ENCODE measurements at places on chromosomes 13 and 19.
A peak's percentile ranks its signal among the peaks of the same experiment; 100 is the strongest.

- DNase-seq: no peak
Measured at GRCh38 chr13:37385956-37386670, 212.5 kb downstream of the POSTN start.

- DNase-seq: peak; percentile 66
Measured at GRCh38 chr19:12792051-12792852, 966 bp downstream of the JUNB start.

DNA sequence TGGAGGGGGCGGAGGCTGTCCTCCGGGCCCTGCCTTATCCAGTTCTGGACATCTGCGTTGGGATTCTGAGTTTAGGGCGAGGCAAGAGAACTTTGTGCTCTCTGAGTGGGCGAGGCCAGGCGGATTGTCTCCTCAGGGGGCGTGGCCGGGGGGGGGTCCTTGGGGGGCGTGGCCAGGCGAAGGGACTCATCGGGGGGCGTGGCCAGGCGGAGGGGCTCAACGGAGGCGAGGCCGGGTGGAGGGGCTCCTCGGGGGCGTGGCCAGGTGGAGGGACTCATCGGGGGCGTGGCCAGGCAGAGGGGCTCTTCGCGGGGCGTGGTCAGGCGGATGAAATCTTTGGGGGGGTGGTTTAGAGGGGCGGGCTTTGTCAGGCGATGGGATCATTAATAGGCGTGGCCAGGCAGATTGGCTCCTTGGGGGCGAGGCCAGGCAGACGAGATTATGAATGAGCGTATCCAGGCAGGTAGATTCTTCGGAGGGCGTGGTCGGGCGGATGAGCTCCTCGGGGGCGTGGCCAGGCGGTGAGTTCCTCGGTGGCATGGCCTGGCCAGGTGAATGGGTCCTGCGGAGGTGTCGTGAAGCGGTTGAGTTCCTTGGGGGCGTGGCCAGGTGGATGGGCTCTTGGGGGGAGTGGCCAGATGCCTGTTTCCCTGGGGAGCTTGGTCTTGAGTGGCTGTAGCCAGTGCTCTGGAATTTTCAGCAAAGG lies 10.3 kb upstream of the CACNG7 start:
- DNase-seq: no peak

DNA sequence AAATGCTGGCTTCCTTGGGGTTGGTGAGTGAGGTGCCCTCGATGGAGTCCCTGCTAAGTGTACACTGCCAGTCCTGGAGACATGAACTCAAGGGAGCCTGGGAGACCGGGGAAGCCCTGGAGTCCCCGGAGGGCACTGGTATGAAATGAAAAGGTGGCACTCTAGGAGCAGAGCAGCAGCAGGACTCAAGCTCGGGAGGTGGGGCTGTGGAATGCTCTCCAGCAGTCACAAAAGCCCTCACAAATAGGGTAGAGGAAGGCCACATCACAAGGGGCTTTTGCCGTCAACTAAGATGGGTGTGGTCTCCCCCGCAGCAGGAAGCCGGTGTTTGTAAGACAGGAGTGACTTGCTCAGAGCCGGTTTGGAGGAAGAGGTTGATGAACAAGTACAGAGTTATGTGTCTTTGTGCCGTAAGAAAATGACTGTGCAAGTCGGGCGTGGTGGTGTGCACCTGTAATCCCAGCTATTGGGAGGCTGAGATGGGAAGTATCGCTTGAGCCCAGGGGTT lies 19.3 kb downstream of the CCNE1 start:
- DNase-seq: no peak

DNA sequence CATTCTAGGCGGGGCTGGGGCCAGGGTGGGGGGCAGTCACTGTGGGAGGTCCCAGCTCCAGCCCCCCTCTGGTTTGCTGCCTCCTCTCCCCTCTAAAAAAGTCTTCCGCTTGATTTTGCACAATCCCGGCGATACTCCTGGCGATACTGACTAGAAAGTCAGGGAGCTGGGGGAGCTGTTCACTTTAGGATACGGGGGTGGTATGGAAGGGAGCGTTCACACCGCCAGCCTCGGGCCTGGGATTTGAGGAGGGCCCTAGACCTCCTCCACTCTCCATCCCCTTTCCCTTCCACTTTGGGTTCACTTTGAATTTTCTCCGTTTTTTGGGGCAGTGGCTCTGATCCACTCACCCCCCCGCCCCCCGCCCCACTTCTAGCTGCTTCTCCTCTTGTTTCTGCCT lies 35.0 kb downstream of the KEAP1 start:
- no peak for DNase-seq

GRCh38 chr13:52845766-52846566 lies 2.5 kb downstream of the PCDH8 start:
- DNase-seq: peak; percentile 59

- no peak for DNase-seq
Measured at GRCh38 chr19:39046037-39046821, 13.9 kb upstream of the FBXO27 start.

DNA sequence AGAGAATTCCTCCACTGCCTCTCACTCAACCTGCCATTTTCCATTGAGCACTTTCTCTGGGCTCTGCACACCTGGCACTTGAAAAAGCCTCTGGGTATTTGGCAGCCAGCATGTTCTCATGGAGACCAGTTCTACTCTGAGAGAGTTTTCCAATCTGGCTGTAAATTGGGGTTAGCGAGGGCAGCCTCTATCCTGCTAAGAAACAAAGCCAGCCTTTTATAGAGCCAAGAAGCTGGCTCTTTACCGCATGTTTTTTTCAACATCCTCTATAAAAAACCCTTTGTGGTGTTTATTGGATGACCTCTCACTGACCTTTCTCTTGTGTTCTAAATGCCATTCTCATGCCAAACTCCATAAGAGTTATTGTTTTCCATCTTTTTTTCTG lies 52.6 kb upstream of the RCBTB2 start:
- peak; percentile 65 for DNase-seq

DNA sequence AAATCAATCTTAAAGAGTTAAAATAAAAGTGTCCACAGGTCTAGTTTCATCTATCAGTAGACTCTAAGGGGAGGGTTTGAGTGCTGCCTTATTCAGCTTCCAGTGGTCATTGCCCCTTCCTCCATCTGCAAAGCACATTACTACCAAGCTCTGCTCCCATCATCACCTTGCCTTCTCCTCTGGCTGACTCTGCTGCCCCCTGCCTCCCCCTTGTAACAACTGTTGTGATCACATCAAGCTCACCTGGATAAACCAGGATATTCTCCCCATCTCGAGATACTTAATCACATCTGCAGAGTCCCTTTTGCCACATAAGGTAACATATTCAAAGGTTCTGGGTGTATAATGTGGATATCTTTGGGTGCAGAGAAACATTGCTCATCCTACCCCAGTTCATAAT lies 43.3 kb upstream of the GPC6 start:
- DNase-seq: no peak

GRCh38 chr13:106533101-106533942 lies 2.1 kb downstream of the EFNB2 start:
- peak; percentile 90 for DNase-seq

GRCh38 chr19:32718286-32718685 lies 1.3 kb upstream of the TDRD12 start:
- DNase-seq: no peak

GRCh38 chr13:106529415-106530170 lies 5.9 kb downstream of the EFNB2 start:
- DNase-seq: no peak

GRCh38 chr13:48400850-48401291 lies 12.0 kb downstream of the LPAR6 start:
- no peak for DNase-seq

- no peak for DNase-seq
Measured at GRCh38 chr19:56504581-56504980, 3.1 kb upstream of the ZNF471 start.

DNA sequence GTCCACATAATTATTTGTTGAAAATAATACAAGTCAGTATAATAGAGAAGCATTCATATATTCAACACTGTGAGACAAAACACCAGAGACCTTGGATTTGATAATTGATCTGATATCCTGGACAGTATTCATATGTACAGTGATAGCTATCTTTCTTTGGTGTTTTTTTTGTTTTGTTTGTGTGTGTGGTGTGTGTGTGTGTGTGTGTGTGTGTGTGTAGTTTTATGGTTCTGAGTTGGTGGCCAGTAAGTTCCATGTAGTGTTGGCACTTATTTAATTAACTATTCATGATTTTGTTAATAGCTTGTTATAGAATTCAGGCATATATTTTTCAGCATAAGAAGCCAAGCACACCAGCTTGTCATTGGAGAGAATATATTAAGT lies 1.6 kb upstream of the ANGPTL6 start:
- no peak for DNase-seq

DNA sequence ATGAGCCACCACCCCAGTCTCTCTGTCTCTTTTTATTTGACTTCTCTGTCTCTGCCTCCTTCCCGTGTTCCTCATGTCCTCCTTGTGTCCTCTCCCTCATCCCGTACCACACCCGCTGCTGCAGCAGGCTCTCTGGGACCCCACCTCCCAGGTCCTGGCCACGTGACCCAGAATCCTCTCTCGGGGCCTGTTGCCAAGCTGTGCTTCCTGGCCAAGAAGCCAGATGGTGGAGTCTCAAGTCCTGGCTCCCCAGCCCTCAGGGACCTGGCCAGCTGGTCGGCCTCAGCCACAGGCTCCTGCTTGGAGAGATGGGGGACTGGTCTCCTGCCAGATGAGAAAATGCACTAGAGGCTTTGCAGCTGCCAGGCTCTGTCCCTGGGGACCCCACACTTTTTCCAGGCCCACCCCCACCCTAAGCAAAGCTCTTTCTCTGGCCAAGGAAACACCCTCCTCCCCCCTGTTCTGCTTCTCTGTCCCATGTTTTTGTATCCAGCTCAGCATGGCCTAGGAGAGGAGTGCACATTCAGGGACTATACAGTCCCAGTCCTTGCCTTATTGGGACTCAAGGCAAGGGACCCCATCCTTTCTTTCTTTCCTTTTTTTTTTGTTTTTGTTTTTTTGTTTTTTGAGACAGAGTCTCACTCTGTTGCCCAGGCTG lies 34.3 kb upstream of the SHKBP1 start:
- no peak for DNase-seq

GRCh38 chr13:66414066-66414800 lies 815.9 kb downstream of the PCDH9 start:
- no peak for DNase-seq

GRCh38 chr19:17830567-17831418 lies 9.5 kb upstream of the INSL3 start:
- no peak for DNase-seq

DNA sequence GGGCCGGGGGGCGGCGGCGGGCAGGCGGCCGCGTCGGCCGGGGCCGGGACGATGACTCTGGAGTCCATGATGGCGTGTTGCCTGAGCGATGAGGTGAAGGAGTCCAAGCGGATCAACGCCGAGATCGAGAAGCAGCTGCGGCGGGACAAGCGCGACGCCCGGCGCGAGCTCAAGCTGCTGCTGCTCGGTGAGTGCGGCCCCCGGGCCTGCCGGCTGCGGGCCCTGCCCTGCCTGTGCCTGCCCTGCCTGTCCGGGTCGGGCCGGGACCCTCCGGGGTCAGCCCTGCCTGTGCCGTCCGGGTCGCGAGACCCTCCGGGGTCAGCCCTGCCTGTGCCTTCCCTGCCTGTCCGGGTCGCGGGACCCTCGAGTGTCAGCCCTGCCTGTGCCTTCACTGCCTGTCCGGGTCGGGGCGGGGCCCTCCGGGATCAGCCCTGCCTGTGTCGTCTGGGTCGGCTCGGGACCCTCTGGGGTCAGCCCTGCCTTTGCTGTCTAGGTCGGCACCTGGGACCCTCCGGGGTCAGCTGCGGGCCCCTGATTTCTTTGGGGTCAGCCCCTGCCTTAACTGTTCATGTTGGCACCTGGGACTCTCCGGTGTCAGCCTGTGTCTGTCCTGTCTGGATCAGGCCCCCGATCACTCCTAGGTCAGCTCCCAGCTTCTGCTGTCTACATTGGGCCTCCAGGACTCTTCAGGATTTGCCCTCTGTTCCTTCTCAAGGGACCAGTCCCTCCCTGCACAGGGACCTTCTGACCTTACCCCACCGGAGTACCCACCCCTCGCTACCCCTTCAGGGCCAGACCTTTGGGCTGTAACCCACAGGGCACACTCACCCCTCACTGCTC lies 659 bp downstream of the GNA11 start:
- DNase-seq: peak; percentile 13

DNA sequence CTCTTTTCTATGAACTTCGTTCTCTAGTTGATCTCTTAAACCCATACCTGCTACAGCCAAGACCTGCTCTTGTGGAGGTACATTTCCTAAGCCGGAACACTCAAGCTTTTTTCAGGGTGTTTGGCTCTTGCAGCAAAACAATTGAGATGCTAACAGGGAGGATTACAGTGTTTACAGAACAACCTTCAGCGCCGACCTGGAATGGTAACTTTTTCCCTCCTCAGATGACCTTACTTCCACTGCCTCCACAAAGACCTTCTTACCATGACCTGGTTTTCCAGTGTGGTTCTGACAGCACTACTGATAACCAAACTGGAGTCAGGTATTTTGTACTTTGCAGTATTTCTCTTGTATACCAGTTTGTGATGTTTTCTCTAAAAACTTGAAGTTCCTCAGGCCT lies 506 bp downstream of the KCNRG start:
- no peak for DNase-seq

GRCh38 chr13:45621950-45622349 lies 6.4 kb upstream of the ERICH6B start:
- no peak for DNase-seq

GRCh38 chr13:106028911-106029310 lies 506.6 kb downstream of the EFNB2 start:
- no peak for DNase-seq

DNA sequence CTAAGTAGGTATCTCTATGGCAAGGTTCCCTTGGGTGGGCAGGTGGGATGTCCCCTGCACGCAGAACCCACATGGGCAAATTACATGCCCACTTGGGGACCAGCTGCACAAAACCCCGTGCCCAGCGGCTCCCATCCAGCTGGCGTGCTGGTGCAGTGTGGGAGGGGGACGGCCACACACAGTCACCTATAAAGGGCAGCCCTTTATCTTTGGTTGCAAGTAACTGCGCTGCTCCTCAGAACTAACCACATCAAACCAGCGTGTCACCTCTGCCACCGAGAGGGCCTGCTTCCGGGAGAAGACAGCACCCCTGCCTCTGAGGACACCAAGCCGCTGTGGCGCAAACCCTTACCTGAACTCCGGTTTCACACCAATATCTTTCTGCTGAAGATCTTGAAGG lies 32.2 kb downstream of the ANKRD27 start:
- no peak for DNase-seq

- no peak for DNase-seq
Measured at GRCh38 chr19:34309368-34310138, 55.2 kb downstream of the GARRE1 start.

- DNase-seq: no peak
Measured at GRCh38 chr13:75704194-75704926, 68.2 kb downstream of the LMO7 start.

- DNase-seq: no peak
Measured at GRCh38 chr13:27730191-27730590, 62.1 kb upstream of the GSX1 start.

- DNase-seq: no peak
Measured at GRCh38 chr19:49896863-49897621, at the start of gene IL4I1. TSS of gene IL4I1 (minus strand) at chr19:49896887. CDS start at chr19:49896160, 727 bp downstream.
